Activated T-helper 1 cell treated with Interleukin-2 at 50 U/mL for 16 hours (primary cell): ENCODE measurements at places on chromosomes 11 and 22.

- DNase-seq = peak; percentile 35
Measured at GRCh38 chr11:118705111-118705741, 25.8 kb upstream of the TREH start.

DNA sequence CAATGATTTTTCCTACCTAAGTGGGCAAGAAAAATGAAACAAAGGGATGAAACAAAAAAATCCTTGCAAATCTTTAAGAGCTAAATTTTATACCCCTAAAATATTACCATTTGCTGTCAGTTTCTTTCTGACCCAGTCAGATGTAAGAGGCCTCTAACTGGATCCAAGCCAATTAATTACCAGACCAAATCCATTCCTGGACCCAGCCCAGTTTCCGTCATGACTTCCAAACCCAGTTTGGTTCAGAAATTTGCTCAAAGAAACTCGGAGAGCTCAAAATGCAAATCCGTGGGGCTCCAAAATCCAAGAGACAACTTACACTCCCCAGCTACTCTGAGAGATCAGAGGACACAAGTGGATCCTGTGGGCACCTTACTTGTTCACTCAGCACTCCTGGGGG is 46.8 kb downstream of the TRIM44 start:
- DNase-seq = no peak

DNA sequence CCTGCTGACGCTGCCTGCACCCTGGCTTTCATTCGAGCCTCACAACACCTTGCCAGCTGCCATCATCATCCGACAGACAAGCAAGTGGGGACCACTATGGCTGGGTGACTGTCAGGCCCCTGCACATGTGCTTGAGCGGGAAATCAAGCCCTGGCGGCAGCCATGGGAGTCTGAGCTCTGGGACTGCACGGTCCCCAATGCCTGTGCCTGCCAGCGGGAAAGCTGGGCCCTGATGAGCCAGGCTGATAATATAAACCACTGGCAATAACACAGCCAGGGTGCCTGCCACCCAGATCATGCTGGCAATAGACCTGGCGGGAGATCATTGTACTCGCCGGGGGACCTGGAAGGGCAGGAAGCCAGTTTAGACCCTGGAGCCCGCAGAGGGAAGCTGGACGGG is 2.5 kb downstream of the FGF3 start:
- DNase-seq = no peak

- DNase-seq = no peak
Measured at GRCh38 chr11:90407350-90407749, 184.5 kb upstream of the CHORDC1 start.

- peak; percentile 17 for DNase-seq
Measured at GRCh38 chr22:47918276-47918921, 1155.9 kb downstream of the TBC1D22A start.

DNA sequence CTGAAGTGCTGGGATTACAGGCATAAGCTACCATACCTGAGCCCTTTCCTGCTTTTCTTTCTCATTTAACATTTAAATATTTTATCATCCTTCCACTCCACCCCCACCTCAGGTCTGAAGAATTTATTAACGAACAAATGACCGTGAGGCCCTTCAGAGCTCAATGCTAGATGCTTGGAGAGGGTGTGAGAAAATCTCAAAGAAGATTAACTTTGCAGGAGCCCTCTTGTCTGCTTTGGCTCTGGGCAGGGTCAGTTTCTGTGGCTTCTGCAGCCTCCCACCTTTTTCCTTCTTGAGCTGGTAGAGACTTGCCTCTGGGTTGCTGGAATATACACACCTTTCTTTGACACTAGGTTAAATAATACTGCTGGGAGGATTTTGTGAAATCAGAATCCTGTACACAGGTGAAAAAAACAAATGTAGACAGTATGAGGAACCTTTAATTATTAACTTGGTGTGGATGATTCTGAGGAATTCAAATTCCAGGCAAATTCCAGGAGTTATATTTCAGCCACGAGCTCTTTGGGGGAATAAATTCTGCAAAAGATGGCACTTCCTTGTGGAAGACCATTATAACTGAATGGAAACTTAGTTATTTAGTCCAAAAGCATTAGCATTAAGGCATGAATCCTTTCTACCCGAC is 3.4 kb upstream of the ZBTB44 start:
- DNase-seq = no peak

GRCh38 chr11:76234416-76235232 is 28.3 kb upstream of the WNT11 start:
- no peak for DNase-seq

DNA sequence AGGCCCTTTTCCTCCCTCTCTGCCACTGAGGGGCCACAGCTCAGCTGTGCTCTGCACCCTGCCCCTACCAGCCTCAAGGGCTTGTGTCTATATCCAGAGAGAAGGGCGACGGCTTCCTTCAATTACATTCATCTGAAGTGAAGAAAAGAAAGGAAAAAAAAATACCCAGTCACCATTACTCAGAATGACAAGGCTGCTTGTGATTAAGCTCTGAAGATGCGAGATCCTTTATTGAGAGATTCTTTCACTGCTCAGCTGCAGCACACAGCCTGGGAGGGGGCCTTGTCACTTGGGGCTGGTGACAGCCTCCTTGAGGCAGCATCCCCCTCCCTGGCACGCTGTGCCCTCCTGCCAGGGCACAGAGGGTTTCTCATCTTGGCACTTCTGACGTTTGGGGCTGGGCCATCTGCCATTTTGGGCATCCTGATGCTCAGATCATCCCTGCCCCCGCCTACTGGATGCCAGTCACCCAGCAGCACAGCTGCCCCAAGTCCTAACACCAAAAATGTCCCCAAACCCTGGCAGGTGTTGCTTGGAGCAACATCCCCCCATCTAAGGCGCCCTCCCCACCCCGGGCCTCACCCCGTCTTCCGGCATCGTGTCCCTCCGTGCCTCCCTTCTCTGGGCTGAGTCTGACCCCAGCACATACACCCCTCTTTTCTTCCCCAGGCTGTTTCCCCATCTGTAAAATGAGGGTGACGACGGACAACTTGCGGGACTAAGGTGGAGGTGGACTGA is 1394.7 kb downstream of the BRD1 start:
- DNase-seq = no peak

- DNase-seq = no peak
Measured at GRCh38 chr11:75548595-75549272, 13.3 kb upstream of the SERPINH1 start.

- no peak for DNase-seq
Measured at GRCh38 chr22:39375646-39376045, 23.9 kb upstream of the TAB1 start.

GRCh38 chr11:910044-910588 is 494 bp downstream of the CHID1 start:
- DNase-seq = no peak

DNA sequence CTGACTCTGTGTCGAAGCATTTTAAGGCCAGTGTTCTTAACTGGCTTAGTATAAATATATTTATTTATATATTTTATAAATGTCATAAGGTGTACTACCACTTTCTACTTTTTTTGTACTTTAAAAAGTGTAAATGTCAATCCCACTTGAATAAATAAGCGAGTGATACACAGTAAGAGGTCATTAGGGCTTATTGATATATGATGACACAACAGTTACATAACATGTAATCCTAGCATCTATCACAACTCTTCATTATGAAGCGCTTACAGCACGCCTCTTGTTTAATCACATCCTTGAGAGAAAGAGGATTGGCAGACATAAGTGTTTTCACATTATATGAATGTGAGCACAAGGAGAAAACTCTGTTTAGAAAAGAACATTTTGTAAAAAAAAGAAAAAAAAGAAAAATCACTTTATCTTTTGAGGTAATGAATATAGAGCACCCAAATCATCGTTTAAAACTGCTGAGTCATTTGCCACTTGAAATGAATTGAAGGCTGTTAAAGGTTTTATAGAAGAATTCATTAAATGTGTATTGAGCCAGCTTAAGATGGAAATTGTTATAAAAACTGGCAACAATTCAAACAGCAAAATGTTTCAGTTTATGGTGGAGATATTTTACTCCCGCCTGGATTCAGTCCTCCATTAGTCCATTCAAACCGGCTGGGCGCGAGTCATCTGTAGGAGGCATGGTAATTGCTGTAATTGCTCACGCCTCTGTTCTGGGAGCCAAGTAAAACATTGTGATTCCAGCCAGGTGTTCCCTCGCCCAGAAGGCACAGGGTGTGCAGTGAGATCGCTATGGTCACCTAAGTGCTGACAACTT is 627.3 kb upstream of the KIRREL3 start:
- no peak for DNase-seq

DNA sequence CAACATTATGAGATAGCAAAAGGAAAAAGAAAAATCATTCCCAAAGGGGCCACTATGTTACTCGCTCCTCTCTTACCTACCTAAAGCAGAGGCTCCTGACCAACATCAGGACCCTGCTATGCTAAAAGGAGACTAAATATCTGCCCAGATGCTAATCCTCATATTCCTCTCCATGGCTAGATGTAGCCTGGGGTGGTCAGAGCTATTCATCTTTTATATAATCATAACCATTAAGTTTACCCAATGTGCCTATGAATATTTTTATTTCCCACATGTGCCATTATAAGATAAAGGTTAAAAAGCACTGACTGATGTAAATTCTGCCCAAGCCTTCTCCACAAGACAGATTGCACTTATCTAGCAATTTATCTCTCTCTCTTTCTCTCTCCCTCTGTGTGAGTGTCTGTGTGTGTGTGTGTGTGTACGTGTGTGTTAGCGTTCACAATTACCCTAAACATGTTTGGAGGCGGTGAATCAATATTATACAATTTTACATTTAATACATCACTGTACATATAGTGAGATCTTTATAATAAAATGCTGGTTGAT is 41.2 kb upstream of the ANO5 start:
- no peak for DNase-seq

GRCh38 chr22:19995611-19996339 is 20.8 kb downstream of the ARVCF start:
- no peak for DNase-seq

DNA sequence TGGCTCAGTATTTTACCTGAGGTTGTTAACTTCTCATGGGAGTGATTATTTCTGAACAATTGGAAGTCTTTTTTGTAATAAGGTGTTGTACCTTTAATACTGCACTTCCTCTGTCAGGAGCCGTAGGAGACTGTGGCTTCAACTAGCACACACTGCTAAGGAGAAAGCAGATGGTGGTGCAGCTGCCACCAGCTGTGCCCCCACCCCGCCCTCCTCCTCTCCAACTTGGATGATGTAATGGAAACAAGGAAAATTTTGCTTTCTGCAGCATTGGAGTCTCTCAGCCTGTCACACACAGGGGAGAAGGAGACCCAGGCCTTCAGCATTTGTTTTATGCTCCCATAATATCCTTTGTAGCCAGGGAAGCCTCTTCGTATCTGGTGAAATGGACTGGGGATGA is 91.2 kb downstream of the TEAD1 start:
- no peak for DNase-seq

DNA sequence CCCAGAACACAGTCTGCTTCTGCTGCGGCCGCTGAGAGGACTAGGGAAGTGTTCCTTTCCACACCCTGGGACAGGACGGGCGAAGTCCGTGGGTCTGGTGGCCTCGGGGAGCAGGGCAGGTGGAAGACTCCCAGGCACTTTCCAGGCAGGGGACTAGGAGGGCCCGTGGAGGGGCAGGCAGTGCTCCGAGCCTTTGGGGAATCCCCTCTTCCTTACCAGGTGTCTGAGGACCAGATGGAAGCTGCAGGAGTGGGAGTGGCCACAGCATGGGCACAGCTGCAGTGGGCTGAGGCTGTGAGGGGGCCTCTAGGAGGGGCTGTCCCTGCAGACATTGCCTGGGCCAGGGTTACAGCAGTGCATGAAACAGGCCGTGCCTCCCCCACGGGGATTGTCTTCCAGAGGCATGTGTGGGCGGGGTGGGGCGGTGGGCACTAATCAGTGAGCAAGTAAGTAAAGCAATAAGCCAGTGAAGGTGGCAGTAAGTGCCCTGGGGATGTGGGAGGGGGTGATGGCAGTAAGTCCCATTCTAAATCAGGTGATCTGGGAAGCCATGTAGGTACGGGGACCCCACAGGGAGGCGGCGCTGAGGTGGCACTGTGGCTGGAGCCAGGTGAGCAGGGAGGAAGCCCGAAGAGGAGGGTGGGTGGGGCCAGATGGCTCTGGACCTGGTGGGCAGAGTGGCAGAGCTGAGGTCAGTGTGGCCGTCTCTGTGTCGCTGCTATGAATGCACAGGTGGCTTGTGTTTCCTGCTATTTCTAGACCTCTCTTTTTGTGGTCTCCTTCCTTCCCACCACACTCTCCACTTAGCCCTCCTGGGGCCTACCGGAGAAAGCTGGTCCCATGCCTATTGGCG is 66.4 kb downstream of the CTTN start:
- DNase-seq = no peak

DNA sequence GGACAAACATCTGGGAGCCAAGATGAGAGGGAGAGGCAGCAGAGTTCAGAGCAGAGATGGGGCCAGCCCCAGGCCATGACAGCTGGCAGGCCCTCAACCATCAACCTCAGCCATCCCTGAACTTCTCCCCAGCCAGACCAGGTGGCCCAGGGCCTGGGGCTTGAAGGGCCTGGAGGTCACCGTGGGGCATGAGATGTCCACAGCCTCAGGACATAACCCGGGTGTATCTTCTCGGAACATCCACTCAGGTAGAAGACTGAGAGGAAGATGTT is 12.4 kb upstream of the SLC39A13 start:
- no peak for DNase-seq

DNA sequence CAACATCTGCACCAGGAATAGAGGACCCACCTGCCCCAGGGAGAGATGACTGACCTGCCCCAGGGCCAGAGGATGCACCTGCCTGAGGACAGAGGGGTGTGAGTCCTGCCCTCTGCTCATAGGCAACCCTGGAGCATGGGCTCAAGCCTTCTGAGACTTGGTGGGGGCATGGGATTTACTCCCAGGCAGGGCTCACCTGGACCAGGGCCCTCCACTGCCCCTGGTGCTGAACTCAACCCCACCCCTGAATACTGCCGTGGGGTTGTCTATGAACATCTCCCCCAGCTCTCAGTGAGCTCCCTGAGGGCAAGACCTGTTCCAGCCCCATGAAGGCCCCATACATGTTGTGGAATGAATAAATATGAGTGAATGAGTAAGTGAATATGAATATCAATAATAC is 33.8 kb upstream of the MUC5AC start:
- DNase-seq = no peak

DNA sequence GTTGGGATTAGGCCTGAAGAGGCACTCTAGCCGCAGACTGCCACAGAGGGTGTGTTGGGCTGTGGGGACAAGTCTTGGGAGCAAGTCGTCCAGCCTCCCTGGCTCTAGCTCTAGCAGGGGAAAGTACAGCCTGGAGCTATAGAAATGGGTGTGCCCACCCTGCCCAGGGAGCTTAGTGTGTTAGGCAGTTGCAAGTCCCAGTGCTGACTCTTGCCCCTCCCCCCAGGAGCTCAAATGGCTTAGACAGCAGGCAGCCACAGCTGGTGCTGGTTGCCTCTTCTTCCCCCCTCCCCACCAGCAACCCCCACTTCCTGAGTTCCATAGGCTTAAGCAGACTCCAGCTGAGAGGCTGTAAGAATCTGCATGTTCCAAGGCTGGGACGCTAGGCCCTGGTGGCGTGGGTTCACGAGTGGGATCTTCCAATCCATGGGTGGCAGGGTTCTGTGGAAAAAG is 61.2 kb downstream of the GUCY1A2 start:
- DNase-seq = no peak

GRCh38 chr11:1202776-1203504 is 19.9 kb upstream of the MUC5B start:
- peak; percentile 40 for DNase-seq

- DNase-seq = no peak
Measured at GRCh38 chr22:17443405-17444203, 74.3 kb downstream of the CECR2 start.
